CD4-positive, alpha-beta T cell treated with Interferon gamma for 1 hour (primary cell): ENCODE measurements at places on chromosomes 5 and 9.
A peak's percentile ranks its signal among the peaks of the same experiment; 100 is the strongest.

DNA sequence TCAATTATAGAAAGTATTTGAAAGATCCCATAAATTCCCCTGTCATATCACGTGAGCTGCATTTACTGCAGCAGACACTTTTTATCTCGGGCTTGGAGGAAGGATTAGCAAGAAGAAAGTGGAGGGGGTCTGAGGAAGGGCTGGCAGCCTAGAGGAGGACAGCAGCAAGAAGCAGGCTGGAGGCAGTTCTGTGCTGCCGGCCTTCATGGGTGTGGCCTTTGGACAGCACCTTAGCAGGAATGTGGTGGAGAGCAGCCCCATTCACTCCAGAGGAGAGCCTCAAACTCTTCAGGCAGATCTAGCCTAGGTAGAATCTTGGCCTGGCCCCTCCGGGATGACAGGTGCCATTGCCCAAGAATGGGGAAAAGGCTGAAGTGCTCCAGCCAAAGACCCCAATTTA is 89.8 kb upstream of the GABRP start:
- DNase-seq, result no peak

DNA sequence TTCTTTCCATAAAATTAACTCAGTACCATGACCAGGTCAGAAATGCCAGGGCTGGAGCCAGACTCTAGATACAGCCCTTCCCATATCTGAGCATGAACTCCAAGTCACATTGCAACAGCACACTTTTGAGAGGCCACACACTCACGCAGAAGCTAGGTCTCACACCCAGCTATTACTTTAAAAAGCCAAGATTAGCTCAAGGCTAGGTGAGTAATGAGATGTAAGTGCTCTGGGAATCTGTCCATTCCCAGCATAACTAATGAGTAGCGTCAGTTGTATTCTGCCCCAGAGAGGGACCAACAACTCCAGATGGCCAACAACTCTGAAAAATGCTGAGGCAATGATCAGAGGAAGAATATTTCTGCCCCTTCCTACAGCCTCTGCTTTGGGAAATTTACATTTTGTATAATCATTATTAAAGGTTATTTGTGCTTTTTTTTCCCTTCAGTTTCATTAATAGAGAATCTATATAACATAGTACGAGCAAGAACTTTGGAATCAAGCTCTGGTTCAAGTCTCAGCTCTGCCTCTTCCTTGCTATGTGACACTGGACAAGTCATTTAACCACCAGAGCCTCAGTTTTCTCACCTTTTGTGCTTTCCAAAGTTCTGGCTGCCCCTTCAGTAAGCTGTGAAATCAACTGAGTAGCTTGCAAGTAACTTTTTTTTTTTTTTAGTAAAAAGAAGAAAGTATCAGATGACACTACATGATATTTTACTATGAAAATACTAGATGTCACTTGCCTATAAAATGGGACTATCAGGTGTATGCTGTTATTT is 118.3 kb downstream of the NR6A1 start:
- DNase-seq, result no peak

DNA sequence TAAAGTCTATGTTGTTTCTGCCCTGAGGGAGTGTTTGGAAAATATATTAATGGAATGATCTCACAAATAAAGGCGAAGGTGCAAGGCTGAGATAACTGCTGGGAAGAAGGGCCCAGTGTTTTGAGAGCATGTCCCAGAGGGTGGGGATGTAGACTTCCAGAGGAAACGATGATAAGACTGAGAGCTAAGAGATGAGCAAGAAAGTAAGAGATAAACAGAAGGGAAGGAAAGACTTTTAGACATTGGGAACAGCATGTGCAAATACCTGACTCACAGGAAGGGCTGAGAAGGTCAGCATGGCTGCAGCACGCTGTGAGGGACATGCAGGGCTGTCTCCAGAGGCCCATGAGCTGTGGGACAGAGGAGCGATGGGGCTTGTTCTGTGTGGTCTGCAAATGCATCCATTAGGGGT is 19.9 kb upstream of the ADRB2 start:
- DNase-seq, result no peak

DNA sequence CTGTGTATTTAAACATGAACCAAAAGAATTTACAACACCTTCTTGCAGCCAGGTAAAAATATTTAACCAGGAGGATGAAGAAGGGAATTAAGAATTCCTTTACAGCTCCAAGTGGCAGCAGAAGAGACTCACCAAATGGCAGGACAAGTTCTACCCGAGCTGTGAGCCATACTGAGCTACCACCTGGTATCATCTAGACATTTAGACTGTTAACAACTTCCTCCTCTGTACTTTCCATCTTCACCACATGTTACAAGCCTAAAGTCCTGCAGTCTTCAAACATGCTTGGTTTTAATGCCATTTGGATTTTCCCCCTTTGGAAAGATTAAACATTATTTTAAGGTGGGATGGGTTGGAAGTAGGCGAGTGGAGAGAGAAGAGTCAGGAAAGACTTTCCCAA is 190.2 kb downstream of the TRPM6 start:
- DNase-seq, result no peak

GRCh38 chr5:132788508-132788907 is 11.5 kb upstream of the SEPTIN8 start:
- DNase-seq, result no peak

- DNase-seq, result no peak
Observed at GRCh38 chr5:41835645-41836044, 34.6 kb downstream of the OXCT1 start.

- no peak for DNase-seq
Observed at GRCh38 chr9:136133191-136133958, 14.7 kb upstream of the TMEM250 start.

GRCh38 chr5:62578540-62578939 is at the start of gene LRRC70:
Gene LRRC70, plus strand, starts transcription at chr5:62578819. Its CDS starts 620 bp downstream, at chr5:62579439.
- DNase-seq, result peak; percentile 12

- DNase-seq, result no peak
Observed at GRCh38 chr5:101675510-101676219, 620.4 kb downstream of the SLCO4C1 start.

DNA sequence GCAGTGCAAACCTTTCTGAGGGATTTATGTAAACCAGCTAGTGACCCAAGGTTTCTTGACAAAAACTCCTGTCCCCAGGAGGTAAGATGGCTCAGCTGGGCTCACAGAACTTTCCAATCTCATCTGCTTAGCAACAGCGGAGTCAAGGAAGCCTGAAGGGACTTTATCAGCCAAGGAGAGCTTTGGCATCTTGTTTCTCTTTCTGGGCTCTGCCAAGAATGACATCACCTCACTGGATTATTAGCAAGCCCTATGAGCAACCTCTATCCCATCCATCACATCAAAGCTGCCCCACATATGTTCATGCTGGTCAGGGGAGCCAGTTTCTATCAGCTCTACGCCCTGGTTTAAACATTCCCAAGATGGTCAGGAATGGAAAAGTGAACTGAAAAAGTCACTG is 461.3 kb downstream of the ENC1 start:
- DNase-seq, result no peak

DNA sequence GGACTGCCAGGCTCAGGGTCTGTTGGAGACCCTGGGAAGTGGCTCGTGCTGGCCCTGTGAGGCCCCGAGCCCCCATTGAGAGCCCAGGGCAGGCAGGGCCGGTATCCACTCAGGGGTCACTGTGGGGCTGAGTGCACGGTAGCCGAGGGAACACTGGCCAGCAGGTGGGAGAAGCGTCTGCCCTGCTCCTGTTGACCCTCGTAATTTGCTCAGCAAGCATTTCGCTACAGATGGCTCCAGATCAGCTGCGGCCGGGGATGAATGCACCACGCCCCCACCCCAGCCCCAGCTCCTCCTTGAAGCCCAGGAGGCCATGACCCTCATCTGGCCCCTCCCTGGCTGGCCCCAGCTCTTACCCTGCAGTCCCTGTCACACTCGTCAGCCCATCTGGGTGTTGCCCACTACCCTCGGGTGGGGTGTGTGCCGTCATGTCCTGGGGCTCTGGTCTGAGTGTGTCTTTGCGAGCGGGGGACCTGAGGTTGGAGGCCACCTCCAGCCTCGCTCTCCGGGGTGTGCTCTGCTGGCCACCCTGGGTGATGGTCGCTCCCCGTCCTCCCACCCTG is 6.1 kb upstream of the NRARP start:
- DNase-seq, result no peak
